ENCODE measurements at places on chromosomes 6 and 20.
A peak's percentile ranks its signal among the peaks of the same experiment; 100 is the strongest.

GRCh38 chr20:48846516-48847492 lies 19.0 kb upstream of the PREX1 start:
- peak; percentile 32 for DNase-seq

DNA sequence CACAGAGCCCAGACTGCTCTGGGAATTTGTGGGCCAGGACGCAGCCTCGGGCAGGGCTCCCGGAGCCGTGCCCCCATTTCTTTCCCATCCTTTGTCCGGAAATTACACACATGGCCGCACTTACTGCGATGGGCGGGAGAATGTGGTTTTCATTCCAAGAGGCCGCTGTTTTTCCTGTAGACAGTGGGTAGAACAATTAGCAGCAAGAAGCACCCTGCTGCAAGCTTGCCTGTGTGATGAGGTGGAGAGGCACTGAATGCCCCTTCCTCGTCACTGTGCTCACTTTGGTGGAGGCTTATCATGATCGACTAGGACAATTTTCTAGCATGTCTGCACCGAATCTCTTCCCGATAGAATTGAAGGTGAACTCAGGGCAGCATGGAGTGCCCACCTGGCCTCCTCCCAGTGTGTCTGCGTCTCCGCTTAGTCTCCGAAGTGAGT lies 102.8 kb downstream of the DACT2 start:
- DNase-seq, result peak; percentile 73

GRCh38 chr6:3433005-3433404 lies 23.8 kb downstream of the SLC22A23 start:
- no peak for DNase-seq

DNA sequence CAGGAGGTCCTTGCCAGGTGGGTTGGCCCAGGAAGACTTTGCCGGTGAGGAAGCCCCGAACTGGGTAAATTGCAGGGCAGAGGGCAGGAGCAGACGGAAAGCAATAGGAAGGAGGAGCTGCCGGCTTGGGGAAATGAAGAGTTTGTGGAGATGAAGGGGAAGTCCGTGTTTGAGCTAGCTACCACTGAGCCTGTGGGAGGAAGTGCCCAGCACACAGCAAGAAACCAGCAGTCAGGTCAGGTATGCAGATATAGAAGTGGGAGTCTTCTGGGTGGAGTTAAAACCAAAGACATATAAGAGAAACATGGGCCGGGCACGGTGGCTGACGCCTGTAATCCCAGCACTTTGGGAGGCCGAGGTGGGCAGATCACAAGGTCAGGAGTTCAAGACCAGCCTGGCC lies 34.7 kb downstream of the CD24 start:
- no peak for DNase-seq

DNA sequence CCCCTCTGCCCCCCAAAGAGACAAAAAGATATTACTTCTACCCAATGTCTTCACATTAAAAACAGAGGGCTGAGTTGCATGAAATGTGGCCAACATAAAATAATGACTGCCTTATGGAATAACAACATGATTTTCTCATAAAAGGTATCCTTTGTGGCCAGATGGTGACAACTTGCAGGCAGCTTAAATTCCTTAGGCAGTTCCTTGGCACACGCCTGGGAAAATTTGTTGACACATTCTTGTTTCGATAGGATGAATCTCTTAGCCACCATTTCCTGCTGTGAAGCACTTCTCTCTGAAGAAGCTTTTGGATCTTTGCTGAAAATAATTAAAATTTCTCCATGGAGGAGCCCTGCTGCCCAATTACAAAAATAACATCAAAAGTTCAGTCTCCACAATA lies 109.0 kb upstream of the COL21A1 start:
- DNase-seq, result peak; percentile 81

DNA sequence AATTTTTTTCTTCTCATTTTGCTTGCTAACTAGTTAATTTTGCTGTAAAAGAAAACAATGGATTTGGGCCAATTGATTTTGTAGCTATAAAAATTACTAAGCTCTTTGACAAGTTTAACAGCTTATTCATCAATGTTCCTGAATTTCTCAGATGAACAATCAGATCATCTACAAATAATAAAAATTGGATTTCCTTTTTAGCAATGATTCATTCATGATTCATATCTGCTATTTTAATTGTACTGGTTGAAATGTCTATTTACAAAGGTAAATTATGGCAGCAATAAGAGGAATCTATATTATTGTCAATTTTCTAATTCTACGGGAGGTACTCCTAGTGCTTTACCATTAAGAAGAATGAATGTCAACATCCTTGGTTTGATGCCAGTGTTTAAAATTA lies 178.8 kb upstream of the BTBD3 start:
- DNase-seq, result no peak

- no peak for DNase-seq
Observed at GRCh38 chr6:46056906-46057529, 41.4 kb upstream of the CLIC5 start.

DNA sequence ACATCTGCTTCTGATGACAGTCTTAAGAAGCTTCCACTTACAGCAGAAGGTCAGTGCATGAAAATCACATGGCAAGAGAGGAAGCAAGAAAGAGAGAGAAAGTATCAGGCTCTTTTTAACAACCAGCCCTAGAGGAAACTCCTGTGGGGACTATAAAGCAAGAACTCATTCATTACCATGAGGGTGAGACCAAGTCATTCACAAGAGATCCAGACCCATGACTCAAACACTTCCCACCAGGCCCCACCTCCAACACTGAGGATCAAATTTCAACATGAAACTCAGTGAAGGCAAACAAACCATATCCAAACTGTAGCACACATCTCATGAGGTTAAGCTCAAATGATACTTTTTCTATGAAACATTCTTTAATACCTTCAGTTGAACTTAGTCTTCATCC lies 643.2 kb upstream of the SYNCRIP start:
- no peak for DNase-seq

DNA sequence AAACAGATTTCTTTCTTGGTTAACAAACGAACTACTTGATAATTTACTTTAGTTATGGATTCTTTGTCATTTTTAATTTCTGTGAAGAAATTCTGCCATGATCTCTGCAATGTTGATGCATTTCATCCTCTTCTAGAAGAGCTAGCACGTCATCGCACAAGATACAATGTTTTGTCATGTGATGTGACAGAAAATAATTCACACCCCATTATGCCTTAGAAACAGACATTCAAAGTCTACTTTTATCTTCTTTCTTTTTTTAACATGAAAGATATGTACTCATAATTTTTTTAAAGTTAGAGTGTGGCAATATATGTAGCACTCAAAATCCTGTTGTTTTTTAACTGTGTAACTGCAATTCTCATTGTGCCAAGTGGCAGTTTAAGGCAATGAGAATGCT lies 39.6 kb upstream of the NELFCD start:
- DNase-seq, result no peak

GRCh38 chr6:12913201-12913600 lies 196.6 kb downstream of the PHACTR1 start:
- no peak for DNase-seq

GRCh38 chr20:53262365-53262764 lies 290.2 kb downstream of the TSHZ2 start:
- DNase-seq, result no peak

GRCh38 chr6:163243692-163244589 lies 170.6 kb upstream of the QKI start:
- no peak for DNase-seq

- no peak for DNase-seq
Observed at GRCh38 chr20:53079261-53079691, 107.1 kb downstream of the TSHZ2 start.

- DNase-seq, result peak; percentile 78
Observed at GRCh38 chr6:22756365-22756764, 187.0 kb downstream of the HDGFL1 start.

DNA sequence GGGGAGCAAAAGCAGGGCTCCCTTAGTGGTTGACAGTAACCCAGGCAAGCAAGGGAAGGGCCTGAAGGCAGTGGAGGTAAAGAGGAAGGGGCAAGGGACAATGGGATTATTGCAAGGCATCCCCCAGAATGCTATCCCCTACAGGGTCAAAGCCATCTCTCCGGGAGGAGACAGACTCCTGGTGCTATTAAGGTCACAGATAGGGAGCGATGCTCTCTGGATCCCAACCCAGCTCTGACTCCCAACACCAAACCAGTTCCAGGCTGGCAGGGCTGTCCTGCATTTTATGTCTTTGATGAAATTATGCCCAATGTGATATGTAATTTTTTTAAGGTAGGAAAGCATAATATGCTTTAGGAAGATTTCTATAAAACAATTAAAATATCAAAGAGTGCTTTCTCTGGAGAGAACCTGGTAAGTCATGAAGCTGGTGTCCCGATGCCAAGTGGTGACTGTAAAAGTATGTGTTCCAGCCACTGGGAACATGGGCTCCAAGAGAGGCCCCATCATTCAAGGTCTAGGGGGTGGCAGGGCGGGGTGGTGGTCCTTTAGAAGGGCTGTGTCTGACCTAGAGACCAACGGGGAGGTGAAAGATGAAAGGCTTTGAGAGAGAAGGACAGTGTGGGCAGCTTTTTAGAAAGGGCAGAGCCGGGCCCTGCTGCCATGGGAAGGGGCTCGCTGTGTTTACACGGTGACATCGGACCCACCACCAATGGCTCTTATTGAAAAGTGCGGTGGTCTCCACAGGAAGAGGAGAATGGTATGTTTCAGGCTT lies 276.5 kb downstream of the CDC5L start:
- no peak for DNase-seq

GRCh38 chr20:38078084-38078483 lies 44.5 kb downstream of the RPRD1B start:
- no peak for DNase-seq

GRCh38 chr6:88867841-88868731 lies 95.3 kb downstream of the RNGTT start:
- peak; percentile 62 for DNase-seq

DNA sequence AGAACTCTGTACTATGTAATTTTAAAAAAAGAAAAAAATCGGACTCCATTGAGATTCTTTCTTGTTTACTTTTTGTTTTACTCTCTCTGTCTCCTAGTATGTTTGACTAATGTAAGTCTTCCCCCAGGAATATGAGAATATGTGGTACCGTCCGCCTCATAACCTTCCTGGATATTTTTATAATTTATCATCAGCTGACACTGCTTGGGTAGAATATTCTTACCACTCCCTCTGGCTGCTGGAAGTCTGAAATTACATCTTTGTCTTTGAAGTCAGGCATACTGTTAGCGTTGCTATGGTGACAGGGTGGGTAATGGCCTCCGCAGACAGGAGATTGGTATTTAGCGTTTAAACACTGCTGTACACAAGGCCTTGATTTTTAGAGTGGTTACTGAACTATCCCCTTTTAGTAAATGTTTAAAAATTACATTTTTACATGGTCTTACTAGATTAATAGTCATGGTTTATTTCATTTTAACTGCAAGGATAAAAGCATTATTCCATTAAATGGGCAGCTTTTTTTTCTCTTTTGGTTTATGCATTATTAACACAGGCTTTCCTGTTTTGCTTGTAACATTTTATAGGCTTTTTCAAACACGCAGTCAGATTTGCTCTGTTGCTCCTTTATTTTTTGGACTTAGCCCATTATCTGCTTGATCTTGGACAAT lies 176.4 kb downstream of the ARID1B start:
- peak; percentile 99 for DNase-seq

GRCh38 chr20:20480689-20481088 lies 112.8 kb downstream of the INSM1 start:
- DNase-seq, result peak; percentile 56

GRCh38 chr6:36743032-36743431 lies 45.4 kb downstream of the RAB44 start:
- DNase-seq, result no peak

DNA sequence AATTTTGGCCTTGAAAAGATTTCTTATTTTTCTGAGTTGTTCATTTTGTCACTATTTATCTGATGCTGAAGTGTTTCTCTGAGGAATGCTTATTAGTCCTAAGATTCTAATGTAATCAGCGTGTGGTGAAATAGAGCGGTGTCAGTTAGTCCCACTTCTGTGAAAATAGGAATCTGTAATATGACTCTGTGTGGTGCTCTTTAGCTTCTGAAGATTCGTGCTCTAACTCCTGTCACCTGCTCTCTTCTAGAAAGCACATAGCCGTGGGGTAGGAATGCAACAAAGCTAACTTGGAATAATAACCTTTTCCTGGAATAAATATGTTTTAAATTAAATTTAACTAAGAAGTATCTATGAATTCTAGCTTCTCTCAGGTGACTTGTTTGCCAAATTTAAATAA lies 90.4 kb downstream of the BCKDHB start:
- no peak for DNase-seq

DNA sequence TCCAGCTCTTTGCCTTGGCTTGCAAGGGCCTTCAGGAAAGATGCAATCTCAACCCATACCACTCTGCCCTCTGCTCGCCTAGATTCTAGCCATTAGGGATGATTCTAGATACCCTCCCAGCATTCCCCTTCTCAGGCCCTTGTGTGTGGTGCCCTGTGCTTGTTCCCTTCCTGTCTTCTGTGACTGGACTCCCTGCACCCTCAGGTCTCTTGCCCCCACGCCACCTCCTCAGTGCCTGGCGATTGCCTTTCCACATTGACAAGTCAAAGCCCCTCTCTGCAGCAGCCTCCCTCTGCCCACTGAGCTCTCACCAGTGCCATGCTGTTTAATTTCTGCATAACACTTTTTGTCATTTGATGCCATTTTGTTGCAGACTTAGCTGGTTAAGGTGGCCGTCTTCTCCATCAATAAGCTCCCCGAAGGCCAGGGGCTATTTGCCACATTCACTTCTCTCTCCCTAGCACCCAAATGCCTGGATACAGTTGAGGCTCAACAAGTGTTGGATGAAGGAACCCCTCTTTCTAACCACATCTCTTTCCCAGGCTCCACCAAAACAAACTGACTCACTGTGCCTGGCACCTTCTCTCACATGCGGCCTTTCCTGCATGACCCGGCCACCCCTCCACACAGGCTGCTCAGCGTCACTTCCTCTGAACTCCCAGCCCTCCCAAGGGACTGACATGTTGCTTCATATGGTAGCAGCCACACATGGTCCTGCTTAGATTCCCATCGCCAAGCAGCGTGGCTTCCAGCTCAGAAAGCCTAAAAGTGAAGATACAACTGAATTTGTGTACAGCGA lies 4.6 kb upstream of the TXNDC5 start:
- peak; percentile 90 for DNase-seq

DNA sequence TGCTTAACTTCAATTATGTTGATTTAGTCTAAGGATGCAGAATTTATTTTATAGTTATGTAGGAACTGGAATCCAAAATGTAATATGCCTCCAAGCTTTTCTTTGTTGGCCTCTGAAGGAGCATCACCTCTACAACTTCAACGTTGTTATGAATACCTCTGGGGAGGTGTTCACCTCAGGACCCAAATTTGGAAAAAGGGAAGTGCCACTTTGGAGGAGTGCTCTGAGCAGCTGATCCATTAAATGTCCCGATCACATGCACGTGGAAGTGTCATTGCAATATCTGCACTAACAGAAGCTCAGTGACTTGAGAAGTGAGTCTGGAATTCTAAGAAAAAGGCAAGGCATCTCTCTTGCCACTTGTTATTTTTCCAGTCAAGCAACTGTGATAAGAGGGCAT lies 22.2 kb upstream of the SLC17A3 start:
- DNase-seq, result no peak

DNA sequence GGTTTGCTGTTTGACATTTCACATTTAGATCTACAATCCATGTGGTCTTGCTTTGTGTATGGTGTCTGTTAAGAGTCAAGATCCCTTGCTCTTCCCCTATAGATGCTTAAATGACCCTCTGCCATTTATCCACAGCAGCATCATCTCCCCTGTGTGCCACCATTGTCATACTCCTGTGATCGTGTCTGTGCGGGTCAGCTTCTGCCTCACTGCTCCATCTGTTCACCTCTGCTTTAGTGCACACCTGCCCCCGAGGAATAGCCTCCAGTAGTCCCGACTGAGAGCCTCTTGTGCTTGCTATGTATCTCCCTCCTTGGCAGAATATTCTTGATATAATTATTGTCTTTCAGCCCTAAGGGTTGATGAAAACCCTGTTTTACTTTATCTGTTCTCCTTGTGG lies 551.2 kb downstream of the CDH26 start:
- DNase-seq, result no peak

GRCh38 chr6:157201083-157201482 lies 122.2 kb downstream of the TMEM242 start:
- DNase-seq, result no peak
